ENCODE measurements at places on chromosomes 11 and 22.

GRCh38 chr11:126115127-126115495 is 52.4 kb upstream of the CDON start:
- H3K36me3 ChIP-seq = no peaks in the 10 kb centered on the region
- DNase-seq = no peak
- no peaks in the 10 kb centered on the region for H3K4me1 ChIP-seq
- H3K4me3 ChIP-seq = no peak overlapping the region
- H3K27me3 ChIP-seq = no peaks in the 10 kb centered on the region

GRCh38 chr22:41659941-41660340 is 28.7 kb downstream of the SNU13 start:
- H3K27ac ChIP-seq = no peak overlapping the region
- no peak overlapping the region for H3K4me3 ChIP-seq
- H3K36me3 ChIP-seq = peaks cover 82% of the 10 kb centered on the region
- H3K27me3 ChIP-seq = no peaks in the 10 kb centered on the region
- no peak for DNase-seq

- H3K27ac ChIP-seq = no peak overlapping the region
- no peaks in the 10 kb centered on the region for H3K4me1 ChIP-seq
- H3K4me3 ChIP-seq = no peak overlapping the region
- DNase-seq = no peak
These were observed 22.4 kb downstream of the ADM start for GRCh38 chr11:10327254-10327653.

- no peak overlapping the region for H3K4me3 ChIP-seq
- H3K27me3 ChIP-seq = no peaks in the 10 kb centered on the region
- no peaks in the 10 kb centered on the region for H3K36me3 ChIP-seq
- H3K27ac ChIP-seq = peak overlapping the region; percentile 38
- H3K4me1 ChIP-seq = peaks cover 59% of the 10 kb centered on the region
These were observed 8.2 kb downstream of the TOM1 start for GRCh38 chr22:35307892-35308291.

DNA sequence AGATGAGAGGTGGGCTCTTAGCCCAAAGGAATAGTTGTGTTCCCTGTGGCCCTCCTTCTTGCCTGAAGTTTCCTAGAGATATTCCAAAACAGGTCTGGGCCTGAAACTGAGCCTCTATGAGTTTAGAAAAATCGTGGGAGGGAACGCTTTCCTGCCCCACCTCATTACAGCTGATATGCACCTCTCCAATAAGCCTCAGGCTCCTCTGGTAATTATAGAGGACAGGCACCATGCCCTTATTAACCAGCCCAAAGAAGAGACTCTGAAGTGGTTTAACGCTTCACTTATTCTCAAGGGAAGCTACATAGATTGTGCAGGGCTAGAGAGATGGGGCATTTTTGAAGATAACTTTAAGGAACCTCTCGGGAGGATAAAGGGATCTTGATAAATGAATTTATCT is 3.4 kb upstream of the MPZL2 start:
- H3K27ac ChIP-seq = no peak overlapping the region
- no peaks in the 10 kb centered on the region for H3K36me3 ChIP-seq
- DNase-seq = no peak
- H3K4me3 ChIP-seq = no peak overlapping the region
- H3K27me3 ChIP-seq = no peaks in the 10 kb centered on the region

DNA sequence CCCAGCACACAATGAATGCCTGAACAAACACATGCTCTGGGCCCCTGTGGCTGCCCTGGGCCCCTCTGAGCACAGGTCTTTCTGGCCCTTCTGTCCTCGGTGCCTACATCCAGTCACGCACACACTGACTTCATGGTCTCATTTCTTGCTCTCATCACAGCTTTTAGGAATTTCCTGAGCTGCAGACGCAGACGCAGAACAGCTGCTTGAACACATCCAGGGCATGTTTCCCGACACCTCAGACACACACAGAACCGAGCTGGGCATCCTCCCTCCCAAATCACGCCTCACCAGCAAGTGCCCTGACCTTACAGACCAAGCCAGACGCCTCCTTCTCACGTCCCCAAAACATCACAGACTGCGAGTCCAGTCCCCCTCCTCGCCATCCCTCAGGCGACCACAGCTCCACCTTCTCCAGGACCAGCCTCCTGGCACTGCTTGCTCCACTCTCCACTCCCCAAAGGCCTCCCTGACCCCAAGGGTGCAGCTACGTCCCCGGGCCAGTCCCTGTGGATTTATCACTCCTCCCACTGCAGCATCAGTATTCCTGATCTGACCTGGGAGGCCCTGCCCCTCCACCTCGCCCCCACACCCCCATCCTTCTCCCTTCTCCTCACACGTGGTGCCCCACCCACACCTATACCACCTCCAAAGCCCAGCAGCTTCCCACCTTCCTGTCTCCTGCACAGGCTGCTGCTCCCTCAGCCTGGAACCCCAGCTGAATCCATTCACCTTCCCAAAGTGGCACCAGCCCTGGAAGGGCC is 12.9 kb downstream of the SIRT3 start:
- no peaks in the 10 kb centered on the region for H3K4me1 ChIP-seq
- no peaks in the 10 kb centered on the region for H3K27me3 ChIP-seq
- H3K36me3 ChIP-seq = no peaks in the 10 kb centered on the region
- H3K27ac ChIP-seq = no peak overlapping the region
- H3K4me3 ChIP-seq = no peak overlapping the region

- peak within 1 kb of the TSS; percentile 87 for H3K4me3 ChIP-seq
- DNase-seq = peak; percentile 67
- H3K27ac ChIP-seq = peak within 1 kb of the TSS; percentile 77
- H3K4me1 ChIP-seq = peaks cover 33% of the 10 kb centered on the region
These were observed at the start of gene IFITM1 for GRCh38 chr11:313787-314553. Gene IFITM1, plus strand, starts transcription at chr11:314040. Its CDS starts 131 bp downstream, at chr11:314171.

- peaks cover 33% of the 10 kb centered on the region for H3K27me3 ChIP-seq
- H3K27ac ChIP-seq = no peak overlapping the region
- no peak for DNase-seq
- no peaks in the 10 kb centered on the region for H3K36me3 ChIP-seq
These were observed 10.9 kb downstream of the INS start for GRCh38 chr11:2149864-2150847.

- H3K27ac ChIP-seq = no peak overlapping the region
- no peak for DNase-seq
- H3K4me1 ChIP-seq = no peaks in the 10 kb centered on the region
- H3K36me3 ChIP-seq = no peaks in the 10 kb centered on the region
These were observed 811.1 kb upstream of the RAG2 start for GRCh38 chr11:37409124-37409523.

DNA sequence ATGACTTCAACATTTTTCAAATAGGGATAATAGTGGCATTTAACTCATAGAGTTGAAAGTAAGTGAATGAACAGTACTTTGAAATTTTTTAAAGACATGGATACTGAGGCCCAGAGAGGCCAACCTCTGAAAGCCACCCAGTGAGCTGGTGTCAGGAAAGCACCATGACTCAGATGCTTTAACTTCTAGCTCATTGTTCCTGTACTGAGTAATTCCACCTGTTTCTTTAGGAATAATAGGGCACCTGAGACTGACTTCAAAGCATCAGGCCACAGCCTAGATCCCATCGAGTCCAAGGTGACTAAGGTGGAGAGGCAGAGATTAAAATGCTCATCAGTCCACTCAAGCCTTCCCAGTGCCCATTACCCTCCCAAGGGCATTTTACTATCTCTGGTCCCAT is 491.8 kb upstream of the TENM4 start:
- no peaks in the 10 kb centered on the region for H3K27me3 ChIP-seq
- no peak overlapping the region for H3K4me3 ChIP-seq
- no peaks in the 10 kb centered on the region for H3K4me1 ChIP-seq
- no peaks in the 10 kb centered on the region for H3K36me3 ChIP-seq
- H3K27ac ChIP-seq = no peak overlapping the region

DNA sequence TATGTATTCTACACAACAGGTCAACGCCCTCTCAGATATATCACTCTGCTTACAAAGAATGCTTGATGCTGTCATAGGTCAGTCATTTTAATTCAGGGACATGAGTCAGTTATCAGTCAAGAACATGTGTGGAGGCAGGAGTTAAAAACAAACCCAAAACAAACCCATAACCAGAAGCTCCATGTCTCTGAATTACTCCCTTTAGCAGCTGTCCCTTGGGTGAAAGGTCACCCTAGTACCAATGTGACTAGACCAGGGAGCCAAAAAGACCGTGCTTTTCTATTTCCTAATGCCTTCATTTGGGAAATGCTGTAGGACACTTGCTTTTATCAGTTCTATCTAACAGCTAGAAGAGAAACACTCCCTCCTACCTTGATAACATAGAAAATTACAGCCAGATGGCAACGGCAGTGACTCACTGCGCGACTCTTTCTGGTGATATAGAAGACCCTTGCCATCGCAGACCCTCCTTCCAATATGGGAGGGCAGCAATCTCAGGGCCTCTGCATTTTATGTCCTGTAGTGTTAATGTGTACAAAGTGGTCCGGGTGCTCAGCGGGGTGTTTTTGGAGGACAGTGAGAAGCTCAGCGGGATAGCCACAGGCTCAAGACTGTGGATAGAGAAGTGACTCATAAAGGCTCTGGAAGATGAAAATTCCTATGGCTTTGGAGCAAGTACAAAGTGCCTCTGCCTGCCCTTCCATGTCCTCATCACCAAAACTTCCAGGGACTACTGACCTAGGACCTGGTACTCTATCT is 24.8 kb downstream of the APOL5 start:
- no peak for DNase-seq
- no peaks in the 10 kb centered on the region for H3K4me1 ChIP-seq
- no peaks in the 10 kb centered on the region for H3K27me3 ChIP-seq
- no peak overlapping the region for H3K27ac ChIP-seq
- no peak overlapping the region for H3K4me3 ChIP-seq
- H3K36me3 ChIP-seq = no peaks in the 10 kb centered on the region

GRCh38 chr11:75855206-75855605 is 40.2 kb downstream of the UVRAG start:
- no peak overlapping the region for H3K27ac ChIP-seq
- peaks cover 4% of the 10 kb centered on the region for H3K36me3 ChIP-seq
- no peak overlapping the region for H3K4me3 ChIP-seq
- no peaks in the 10 kb centered on the region for H3K4me1 ChIP-seq
- no peak for DNase-seq
- H3K27me3 ChIP-seq = no peaks in the 10 kb centered on the region

- H3K4me3 ChIP-seq = no peak overlapping the region
- H3K27me3 ChIP-seq = no peaks in the 10 kb centered on the region
- DNase-seq = no peak
- no peaks in the 10 kb centered on the region for H3K4me1 ChIP-seq
These were observed 113.6 kb upstream of the CADM1 start for GRCh38 chr11:115617767-115618166.

DNA sequence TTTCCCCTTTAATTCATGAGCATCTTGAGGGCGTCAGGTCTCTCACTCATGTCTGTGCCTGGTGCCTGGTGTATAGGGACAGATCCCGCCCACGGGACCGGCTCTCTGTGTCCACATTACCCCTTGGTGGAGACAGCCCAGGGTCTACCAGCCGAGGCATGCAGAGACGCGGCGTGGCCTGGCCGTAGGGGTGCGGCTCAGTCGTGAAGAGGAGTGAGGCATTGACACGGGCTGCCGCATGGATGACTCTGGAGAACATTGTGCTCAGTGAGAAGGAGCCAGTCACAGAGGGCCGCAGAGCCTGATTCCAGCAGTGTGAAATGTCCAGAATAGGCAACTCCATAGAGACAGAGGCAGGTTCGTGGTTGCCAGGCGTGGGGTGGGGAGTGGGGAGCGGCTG is 209.8 kb downstream of the TBC1D22A start:
- H3K4me3 ChIP-seq = no peak overlapping the region
- H3K4me1 ChIP-seq = peaks cover 4% of the 10 kb centered on the region

DNA sequence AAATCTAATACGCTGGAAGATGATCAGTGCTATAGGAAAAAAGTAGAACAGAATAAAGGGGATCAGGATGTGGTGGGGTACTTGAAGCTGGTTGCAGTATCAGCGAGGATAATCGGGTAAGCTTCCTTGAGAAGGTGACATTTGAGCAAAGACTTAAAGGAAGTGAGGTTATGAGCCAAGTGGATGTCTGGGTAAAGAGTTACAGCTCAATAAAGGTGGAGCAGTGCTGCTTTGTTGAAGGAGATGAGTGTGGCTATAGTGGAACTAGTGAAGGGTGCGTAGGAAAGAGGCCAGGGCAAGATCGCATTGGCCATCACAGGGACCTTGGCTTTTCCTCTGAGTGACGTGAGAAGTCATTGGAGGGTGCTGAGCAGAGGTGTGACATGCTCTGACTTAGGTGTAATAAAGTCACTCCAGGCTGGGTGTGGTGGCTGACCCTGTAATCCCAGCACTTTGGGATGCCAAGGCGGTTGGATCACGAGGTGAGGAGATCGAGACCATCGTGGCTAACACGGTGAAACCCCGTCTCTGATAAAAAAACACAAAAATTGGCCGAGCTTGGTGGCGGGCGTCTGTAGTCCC is 2.3 kb upstream of the SYVN1 start:
- H3K4me1 ChIP-seq = peaks cover 21% of the 10 kb centered on the region
- no peak for DNase-seq
- no peak overlapping the region for H3K4me3 ChIP-seq
- no peaks in the 10 kb centered on the region for H3K27me3 ChIP-seq
- peaks cover 14% of the 10 kb centered on the region for H3K36me3 ChIP-seq

- H3K4me1 ChIP-seq = no peaks in the 10 kb centered on the region
- no peak for DNase-seq
- no peak overlapping the region for H3K4me3 ChIP-seq
- H3K36me3 ChIP-seq = no peaks in the 10 kb centered on the region
- H3K27ac ChIP-seq = no peak overlapping the region
- H3K27me3 ChIP-seq = no peaks in the 10 kb centered on the region
These were observed 736.9 kb downstream of the BRD1 start for GRCh38 chr22:49090853-49091135.

DNA sequence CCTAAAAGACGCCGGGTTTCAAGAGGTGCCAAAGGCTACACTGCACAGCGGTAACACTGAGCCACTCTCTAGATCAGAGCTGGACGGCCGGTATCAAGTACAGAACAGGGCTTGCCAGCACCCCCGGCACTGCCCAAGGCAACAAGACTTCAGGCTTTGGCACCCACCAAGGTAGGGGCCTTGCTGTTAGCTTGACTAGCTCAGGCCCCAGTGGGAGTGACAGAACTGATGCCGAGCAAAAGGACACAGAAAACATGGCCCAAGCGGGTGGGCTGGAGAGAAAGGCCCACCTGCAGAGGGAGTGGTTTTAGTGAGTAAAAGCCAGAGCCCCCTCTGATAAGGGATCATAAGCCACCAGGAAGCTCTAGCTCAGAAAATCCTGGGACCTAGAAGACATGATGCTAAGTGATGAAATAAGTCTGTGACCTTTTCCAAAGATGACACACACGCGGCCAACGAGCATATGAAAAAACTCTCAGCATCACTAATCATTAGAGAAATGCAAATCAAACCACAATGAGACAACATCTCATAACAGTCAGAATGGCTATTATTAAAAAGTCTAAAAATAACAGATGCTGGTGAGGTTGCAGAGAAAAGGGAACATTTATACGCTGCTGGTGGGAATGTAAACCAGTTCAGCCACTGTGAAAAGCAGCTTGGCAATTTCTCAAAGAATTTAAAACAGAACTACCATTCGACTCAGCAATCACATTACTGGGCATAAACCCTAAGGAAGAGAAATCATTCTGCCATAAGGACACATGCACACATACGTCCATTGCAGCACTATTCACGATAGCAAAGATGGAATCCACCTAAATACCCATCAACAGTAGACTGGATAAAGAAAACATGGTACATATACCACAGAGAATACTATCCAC is 12.9 kb downstream of the EHD1 start:
- DNase-seq = no peak
- peaks cover 93% of the 10 kb centered on the region for H3K4me1 ChIP-seq
- no peaks in the 10 kb centered on the region for H3K27me3 ChIP-seq
- peaks cover 6% of the 10 kb centered on the region for H3K36me3 ChIP-seq
- H3K27ac ChIP-seq = peak overlapping the region; percentile 83

All from effector memory CD4-positive, alpha-beta T cell (primary cell).